ENCODE measurements at places on chromosomes 7 and 10.

GRCh38 chr7:106775975-106776607, 89.0 kb upstream of the PIK3CG start:
- no peak for DNase-seq

GRCh38 chr10:122062831-122063674, 74.1 kb downstream of the TACC2 start:
- no peak for DNase-seq

DNA sequence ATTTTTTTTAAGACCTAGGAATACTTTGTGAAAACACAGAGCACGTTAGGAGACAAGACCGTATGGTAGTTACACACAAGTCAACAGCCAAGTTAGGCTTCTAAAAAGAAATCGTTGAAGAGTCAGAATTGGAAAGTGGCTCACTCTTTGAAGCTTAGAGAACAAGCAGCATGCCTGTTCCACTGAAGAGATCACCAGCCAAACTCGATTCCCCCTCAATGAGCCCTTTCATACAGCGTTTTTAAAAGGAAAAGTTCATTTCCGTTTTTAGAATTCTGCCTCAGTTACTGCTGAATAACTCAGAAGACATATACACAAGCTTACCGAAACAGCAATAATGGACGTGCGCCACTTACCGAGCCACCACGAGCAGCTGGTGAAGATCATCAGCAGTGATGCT, 41.0 kb downstream of the MCMBP start:
- DNase-seq: no peak

DNA sequence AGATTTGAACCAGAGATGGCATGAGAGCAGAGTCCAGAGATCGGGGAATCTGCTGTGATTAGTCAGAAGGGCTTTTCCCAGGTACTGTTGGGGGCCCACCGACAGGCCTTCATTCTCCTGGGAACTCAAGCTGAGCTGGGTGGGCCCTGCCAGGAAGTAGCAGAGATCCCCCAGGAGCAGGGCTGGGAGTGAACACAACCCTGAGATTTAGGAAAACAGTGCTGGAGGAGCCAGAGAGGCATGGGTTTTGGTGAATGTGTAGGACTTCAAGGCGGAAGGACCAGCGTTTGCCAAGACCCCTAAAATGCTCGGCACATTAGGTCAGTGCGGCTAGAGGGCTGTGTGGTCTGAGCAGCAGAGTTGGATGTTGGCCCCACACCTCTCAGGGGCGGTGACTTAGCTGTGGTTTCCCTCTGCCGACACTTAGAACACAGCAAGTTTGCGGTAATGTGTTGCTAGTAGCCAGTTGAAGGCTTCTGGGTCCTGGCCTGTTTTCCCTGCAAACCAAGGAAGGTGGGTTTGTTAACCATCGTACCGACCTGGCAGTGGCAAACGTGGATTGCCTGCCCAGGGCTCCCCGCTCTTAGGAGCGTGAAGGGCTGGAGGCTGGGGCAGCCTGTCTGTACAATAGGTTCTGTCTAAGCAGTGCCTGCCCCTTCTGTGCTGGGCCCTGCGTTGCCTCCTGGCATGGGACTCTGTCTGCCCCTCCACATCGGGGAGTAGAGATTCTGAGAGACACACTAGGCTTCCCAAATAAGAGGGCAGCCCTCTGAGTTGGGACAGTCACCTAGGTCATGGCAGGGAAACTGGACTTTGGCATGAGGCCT, 14.0 kb downstream of the NACAD start:
- no peak for DNase-seq

Measured in naive thymus-derived CD4-positive, alpha-beta T cell (primary cell).